ENCODE measurements at places on chromosomes 7 and 10.

DNA sequence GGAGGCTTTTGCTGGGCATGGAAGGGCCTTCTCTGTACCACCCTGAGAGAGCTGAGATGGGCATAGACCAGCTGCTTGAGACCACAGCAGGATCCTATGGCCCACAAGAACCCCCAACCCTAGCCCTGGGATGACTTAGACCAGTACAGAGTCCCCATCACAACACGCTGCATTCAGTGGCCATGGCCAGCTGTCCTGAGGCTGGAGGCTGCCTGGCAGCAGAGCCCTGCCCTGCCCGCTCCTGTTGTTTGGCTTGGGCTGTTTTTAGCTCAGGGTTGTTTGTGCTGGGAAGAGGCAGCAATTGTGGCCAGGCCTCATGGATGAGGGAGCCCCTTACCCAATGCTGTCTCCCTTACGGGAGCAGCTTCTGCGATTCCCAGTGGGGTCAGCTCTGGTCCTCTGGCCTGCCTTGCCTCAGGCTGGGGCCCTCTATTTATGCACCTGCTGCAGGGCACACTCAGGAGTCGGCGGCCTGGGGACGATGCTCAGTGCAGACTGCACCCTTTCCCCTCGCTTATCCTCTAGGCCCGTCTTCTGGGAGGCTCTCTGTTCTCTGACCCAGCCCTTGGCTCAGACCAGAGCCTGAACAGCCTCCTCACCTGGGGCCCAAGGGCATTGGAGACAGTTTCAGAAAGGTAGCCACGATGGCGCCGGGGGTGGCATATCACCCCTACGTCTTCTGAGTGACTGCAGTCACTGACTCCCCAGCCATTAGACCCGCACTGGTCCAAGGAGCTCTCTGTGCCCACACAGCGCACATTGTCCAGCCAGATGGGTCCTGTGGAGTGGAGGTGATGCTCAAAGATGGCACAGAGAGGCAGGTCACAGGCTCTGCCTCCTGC lies 6.3 kb downstream of the LOXL4 start:
- DNase-seq: no peak

- no peak for DNase-seq
These were observed 142.5 kb upstream of the TCERG1L start for GRCh38 chr10:131453721-131454634.

GRCh38 chr7:122143376-122143750 lies 686 bp downstream of the AASS start:
- no peak for DNase-seq

GRCh38 chr10:13787015-13787421 lies 200.3 kb downstream of the PRPF18 start:
- no peak for DNase-seq

GRCh38 chr10:56346845-56347415 lies 14.1 kb downstream of the ZWINT start:
- DNase-seq: no peak

DNA sequence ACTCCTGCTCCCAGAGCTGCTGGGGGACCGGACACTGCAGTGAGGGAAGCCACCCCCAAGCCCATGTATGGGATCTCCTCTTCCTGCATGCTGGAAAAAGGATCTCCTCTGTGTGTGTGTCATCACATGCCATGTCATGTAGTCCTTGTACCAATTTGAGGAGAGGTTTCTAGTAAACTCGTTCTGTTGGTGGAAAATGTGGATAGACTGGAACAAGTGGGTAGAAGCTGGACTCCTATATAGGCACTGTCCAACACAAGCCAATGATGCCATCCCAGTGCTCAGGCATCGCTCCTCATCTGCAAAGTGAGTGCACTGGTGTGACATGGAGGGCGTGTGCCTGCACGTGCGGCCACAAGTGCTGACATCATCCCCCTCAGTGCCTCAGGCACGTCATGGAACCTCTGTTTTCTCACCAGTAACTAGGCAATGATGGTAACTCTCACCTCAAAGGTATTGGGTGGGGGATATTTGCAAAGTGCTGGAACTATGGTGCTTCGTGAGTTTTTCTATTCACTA lies 19.3 kb downstream of the MYO1G start:
- no peak for DNase-seq

DNA sequence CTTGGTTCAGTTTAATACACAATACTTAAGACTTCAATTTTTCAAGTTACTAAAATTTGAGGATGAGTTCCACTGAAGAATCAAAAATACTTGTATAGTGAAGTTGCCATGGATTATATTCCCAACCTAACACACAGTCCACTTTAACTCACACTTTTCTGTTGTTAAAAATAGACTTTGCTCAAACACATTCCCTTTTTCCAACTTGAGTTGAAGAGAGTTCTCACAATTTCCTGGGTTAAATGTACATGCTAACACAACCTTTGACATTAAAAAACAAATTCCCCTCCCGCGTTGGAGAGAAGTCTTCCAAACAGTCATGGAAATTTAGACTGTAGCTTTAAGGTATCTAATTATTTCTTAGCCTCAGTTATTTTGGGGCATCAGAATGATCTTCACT lies 27.1 kb downstream of the SKIDA1 start:
- no peak for DNase-seq

DNA sequence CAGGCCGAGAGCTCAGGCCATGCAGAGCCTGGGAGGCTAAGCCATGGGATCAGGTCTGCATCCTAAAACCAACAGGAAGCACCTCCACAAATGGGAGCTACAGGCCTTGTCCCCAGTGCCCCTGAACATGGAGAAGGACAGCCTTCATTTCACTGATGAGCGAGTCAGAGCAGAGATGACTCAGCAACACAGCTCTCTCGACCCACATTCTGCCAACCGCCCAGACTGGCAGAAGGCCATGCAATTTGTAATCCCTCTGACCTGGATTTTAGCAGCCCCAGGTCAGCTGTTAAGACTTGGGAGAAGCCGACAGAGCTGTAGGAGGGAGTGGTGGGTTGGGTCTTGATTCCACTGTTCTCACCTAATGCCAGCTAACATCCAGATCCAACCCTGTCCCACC lies 25.5 kb downstream of the VOPP1 start:
- DNase-seq: peak; percentile 71
